KBM-7 (cell line): ENCODE measurements at places on chromosomes 16 and 17.
A peak's percentile ranks its signal among the peaks of the same experiment; 100 is the strongest.

- DNase-seq: peak; percentile 74
Measured at GRCh38 chr16:13436641-13437412, 483.1 kb upstream of the ERCC4 start.

- DNase-seq: no peak
Measured at GRCh38 chr17:16486373-16487250, 5.4 kb downstream of the LRRC75A start.

DNA sequence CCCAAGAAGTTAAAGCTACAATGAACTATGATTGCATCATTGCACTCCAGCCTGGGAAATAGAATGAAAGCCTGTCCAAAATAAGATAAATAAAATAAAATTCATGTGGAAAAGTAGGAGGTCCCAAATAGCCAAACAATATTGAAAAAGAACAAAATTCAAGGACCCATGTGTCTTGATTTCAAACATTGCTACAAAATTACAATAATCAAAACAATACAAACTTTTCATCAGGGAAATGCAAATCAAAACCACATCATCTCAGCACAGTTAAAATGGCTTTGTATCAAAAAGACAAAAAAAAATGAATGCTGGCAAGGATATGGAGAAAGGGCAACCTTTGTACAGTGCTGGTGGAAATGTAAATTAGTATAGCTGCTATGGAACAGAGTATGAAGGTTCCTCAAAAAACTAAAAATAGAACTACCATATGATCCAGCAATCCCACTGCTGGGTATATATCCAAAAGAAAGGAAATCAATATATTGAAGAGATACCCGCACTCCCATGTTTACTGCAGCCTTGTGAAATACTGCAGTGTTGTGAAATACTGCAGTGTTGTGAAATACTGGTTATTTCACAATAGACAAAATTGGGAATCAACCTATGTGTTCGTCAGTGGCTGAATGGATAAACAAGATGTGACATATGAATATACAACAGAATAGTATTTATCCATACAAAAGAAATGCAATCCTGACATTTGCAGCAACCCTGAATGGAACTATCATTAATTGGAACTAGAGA, 24.5 kb upstream of the ZNF287 start:
- no peak for DNase-seq

DNA sequence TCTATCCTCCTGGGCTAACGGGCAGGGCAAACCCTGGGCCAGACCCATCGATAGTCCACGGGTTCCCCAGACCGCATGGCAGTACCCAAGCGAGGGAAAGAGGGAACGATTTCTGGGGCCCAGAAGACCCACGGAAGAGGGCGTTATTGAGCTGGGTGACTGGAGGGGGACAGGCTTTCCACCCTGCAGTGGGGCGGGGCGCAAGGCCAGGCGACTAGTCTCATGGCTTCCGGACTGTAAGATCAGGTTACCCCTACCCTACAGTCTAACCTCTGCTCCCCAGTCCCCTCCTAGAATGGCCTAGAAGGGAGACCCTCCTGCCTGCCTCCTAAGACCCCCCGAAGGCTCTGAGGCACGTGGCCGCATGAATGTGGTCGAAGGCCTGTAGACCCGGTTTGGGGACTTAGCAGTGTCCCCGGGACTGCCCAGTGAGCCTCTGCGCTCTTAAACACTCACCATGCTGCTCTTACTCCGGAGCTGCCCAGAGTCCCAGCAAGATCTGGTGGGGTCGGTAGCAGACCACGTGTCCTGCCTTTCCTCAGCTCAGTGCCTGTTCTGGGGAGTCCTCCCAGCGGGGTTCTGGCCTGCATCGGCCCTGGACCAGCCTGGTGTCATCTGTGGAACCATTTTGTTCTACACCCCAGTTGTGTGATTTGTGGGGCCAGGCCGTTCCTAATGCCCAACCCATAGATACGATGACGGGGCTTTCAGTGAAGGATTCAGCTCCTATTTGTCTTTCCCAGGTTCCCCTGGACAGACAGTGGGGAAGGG, 13.2 kb upstream of the AURKB start:
- peak; percentile 85 for DNase-seq

GRCh38 chr16:31179219-31179746, 656 bp upstream of the FUS start:
- no peak for DNase-seq

- DNase-seq: peak; percentile 77
Measured at GRCh38 chr17:9576521-9577372, at the start of gene CFAP52. Gene CFAP52, plus strand, starts transcription at chr17:9576642. Its CDS starts 54 bp downstream, at chr17:9576696.

GRCh38 chr17:71232801-71233559, 887.8 kb upstream of the SOX9 start:
- DNase-seq: no peak

DNA sequence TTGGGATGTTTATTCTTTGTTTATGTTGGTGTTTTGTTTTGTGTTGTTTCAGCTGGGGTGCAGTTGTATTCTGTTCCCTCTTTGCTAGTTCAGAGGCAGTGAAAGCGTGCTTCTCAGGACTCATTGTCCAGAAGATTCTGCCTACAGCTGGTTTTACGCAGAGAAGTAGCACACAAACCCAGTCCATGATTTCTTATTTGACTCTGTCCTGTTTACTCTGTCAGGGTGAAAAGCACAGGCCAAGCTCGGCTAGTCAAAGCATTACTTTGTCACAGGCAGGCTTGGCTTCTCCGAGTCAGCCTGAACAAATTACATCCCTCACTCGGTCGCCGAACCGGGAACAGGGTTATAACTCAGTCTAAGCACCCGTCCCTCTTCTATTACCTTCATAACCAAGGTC, 435.0 kb downstream of the MAF start:
- DNase-seq: no peak

DNA sequence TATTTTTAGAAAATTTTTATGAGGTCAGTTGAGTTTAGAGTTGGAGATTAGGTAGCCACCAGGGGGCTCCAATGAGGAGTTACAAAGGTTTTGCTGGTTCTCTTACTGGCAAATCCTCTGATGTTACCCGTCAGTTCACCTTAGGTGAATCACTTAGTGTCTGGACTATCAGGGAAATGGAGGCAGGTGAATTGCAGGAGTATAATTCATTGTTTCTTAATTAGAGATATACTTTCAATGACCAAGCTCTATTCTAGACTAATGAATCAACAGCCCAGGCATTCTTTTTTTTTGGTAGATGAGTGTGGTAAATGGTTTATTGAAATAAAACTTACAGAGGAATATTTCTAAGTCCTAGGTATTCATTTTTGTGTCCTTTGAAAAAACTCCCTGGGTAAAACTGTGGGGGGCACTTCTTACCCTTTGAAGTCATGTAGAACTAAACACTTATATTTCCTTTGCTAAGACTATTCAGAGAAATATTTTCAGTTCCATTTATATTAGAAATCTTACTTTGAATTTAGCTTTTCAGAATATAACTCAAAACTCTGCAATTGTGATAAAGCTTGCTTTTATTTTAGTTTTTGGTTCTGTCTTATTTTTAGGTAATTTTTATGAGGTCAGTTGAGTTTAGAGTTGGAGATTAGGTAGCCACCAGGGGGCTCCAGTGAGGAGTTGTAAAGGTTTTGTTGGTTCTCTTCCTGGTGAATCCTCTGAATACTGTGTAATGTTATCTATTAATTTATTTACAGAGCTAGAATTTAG, 17.7 kb downstream of the PSMD11 start:
- DNase-seq: peak; percentile 82

GRCh38 chr16:51540259-51540658, 389.2 kb upstream of the SALL1 start:
- no peak for DNase-seq

DNA sequence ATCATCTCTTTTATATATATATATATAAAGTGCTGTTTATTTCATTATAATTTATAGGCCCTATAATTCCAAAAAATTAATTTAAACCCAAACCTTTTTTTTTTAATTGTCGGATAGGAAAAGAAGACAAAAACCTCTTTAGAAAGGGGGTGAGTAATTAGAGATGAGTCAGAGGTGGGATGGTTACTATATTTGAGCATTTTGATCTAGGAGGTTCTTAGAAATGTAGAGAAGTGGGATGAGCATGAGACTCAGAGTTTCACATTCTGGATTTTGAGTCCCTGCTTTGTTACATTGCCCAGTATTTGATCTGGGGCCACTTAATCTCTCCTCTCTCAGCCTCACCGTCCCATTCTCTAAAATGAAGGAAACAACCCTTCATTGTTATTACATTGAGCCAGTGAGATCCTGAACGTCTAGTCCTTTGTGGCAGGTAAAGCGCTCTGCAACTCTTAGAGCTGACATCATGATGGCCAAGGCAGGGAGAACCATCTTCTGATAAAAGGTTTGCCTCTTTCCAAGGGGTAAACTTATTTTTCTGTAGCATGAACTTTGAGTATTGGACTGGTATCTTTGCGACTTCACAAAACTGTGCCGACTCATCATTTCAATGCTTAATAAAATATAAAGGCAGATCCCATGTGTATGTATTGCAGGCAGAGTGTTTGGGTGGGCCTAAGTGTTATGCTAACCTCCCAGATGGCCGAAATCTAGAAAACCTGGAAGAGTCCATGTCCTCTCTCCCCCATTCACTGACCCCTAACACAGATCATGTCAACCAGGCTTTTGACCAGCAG, 21.3 kb downstream of the HS3ST3B1 start:
- no peak for DNase-seq

GRCh38 chr17:40415390-40415789, 2.3 kb downstream of the TOP2A start:
- DNase-seq: peak; percentile 64

DNA sequence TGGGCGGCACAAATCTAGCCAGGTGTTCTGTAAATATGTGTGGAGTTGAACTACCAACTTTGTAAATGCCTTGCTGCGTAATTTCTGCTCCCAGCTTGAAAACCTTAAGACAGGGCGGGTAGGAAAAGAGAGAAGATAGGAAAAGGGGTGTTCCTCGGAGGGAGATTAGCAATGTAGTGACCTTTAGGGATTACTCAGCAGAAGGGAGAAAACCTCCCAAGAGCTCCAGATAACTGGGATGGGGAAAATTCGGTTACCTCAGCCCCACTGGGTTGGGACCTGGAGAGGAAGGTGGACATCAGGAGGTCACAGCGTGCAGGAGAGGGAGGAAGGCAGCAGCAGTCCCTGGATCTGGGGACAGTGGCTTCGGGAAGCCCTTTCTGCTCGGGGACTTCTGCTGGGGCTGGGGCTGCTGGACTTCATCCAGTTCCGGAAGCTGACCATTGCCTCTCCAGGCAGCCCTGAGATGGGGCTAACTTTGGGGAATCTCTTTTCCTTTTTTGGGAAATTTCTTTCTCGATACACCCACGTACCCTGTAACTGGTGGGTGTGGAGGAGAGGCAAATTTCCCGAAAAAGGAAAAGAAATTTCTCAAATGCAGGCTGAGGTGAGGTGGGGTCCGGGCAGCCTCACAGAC, 39.2 kb downstream of the MPRIP start:
- DNase-seq: no peak

DNA sequence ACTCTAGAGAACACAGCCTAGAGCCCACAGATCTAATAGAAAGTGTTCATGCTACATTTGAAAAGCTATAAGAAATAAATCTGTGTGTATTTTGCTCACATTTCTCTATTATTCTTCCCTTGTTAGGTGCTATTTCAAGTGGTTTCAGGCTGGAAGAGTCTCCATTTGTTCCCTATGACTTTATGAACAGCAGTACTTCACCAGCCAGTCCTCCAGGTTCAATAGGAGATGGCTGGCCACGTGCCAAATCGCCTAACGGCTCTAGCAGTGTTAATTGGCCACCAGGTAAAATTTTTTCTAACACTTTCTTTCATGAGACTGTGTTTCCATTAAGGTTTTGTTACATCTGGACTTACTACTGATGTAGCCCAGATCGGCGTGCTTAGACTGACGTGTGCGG, 30.7 kb upstream of the SLC5A11 start:
- DNase-seq: no peak
